Inflammatory macrophage (primary cell): ENCODE measurements at places on chromosomes 6 and 20.

GRCh38 chr6:88882536-88882935, 80.9 kb downstream of the RNGTT start:
- DNase-seq: no peak

DNA sequence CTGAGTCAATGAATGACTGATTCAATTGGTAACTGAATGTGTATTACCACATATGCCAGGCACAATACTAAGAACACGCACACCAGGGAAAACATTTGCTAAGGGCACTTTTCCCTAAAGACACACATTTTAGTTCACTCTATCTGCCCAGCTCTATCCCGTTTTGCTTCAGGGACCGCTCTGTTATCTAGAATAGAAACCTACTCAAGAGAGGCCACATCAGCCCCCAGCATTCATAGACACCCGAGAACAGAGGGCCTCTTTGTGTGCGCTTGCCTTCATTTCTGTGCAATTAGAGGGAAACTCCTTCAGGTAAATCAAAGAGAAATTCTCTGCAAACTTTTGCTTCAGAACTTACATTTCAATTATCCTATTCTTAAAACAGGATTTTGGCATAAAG, 50.3 kb downstream of the DZANK1 start:
- no peak for DNase-seq

DNA sequence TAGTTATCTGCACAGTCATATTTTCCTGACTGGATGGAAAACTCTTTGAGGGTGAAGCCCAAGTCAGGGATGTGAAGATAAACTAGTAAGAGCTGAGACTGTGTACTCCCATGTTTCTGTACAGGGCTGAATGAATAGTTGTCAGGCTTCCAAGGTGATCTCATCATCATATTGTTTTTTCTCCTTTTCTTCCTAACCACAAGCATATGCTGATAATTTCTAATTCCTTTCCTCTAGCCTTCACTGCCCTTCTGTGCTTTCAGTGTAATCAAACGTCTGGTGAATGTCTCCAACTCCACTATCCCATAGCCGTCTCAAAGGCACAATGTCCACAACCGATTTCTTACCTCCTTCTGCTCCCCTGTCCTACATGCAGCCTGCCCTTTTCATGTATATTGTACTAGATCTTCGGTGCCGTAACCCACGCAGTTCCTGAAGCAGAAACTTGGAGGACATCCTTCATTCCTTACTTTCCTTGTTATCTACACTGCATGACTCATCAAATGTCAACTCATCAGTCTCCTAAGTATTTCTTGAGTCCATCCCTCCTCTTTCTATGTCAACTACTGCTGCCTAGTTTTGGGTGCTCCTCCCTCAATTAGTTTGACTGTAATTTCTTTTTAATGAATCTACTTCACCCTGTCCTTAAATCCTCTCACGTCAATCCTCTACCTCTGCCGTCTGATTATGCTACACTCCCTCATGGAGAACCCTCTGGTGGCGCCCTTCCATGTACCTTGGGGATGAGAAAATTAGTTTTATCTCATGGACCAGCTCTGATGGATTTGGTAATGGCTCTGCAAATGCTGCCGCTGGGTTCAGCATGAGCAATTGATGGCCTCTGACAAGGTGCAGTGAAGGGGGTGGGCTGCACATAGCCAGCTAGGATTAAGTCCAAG, 21.9 kb downstream of the NCOA7 start:
- no peak for DNase-seq

DNA sequence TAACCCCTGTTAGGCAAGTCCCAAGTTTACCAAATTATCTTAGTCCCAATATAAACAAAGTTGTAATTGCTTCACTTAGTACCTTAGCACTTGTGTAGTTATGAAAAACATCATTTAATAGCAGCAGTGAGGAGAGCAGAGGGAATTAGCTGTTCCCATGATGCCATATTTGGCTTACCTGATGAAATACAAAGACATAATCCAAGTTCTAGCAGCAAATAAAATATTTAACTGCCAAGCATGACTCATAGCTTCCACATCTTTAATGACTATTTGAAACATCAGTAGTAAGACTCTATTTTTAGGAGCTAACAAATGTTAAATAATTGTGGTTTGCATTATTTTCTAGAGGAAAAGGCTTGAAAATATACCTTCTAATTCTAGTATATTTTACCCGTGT, 94.0 kb upstream of the MCHR2 start:
- no peak for DNase-seq

DNA sequence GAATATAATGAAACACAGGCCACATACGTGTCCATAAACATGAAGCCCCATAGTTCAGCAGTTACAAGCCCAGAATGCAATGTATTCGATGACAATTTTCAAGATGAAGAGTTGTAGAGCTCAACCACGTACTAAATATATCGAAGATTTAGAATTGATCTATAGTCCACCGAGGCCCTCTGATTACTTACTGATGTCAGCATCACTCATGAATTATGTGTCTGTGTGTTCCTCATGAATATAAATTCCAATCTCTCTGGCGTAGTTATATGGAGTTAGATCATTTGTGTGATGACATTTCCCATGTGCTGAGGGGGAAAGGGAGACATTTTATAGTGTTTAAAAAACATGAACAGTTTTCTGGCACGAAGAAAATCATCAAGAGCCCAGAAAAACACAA, 97.5 kb downstream of the PFDN4 start:
- no peak for DNase-seq
